ENCODE measurements at places on chromosomes 5 and 9.

DNA sequence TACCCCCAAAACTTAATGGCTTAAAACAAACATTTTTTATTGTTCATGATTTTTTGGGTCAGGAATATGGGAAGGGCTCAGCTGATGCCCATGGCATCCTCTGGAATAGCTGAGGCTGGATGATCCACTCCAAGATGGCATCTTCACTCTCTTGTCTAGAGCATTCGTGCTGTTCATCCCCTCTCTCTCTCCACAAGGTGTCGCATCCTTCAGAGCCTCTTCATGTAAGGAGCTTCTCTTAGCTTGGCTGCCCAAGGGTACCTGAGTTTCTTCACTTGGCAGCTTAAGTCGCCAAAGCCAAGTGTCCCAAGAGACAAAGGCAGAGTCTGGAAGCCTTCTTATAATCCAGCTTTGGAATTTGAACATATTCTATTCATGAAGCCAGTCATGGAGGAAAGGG is 294.7 kb downstream of the CHSY3 start:
- DNase-seq, result no peak

- no peak for DNase-seq
Observed at GRCh38 chr5:150052956-150053712, 33.2 kb downstream of the CSF1R start.

DNA sequence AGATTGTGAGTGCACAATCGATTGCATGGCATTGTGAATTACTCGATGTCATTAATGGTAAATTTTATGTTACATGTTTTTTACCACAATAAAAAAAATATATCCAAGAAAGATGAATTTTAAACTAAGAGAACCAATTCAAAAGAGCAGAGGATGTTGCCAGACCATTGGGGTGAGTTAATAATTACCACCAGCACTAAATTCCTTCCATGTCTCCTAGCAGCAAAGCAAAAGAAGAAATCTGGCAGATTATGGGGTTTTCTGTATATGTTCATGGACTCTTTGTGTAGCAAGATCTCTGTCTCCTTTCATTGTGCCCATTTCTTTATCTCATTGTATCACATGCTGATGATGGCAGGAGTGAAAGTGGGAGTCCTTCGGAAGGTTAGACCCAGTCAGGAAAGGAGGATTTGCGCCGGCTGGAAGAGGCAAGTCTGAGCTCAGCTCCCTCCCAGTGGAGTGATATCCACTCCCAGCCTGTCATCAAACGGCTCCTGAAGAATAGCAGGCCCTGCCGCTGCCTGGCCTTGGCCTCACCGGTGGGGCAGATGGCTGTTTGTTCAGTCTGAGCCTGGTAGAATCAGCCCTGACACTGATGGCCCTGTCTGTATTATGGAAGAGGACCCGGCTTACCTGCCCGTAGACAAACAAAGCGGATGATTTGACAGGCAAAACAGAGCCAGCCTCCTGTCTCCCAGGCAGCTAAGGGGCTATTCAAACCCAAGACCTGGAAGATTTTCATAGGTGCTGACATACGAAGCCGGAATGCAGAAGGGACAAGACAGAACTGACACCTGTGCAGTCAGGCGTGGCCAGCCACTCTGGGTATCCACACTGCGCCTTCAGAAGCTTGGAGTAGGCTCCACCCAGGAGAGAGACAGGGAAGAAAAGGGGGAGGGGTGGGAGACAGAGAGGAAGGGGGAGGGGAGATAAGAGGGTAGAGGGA is 21.9 kb upstream of the FOXE1 start:
- no peak for DNase-seq

GRCh38 chr5:3891113-3891512 is 295.5 kb downstream of the IRX1 start:
- no peak for DNase-seq

- DNase-seq, result no peak
Observed at GRCh38 chr9:132572921-132573320, 9.5 kb upstream of the BARHL1 start.
